ENCODE measurements at places on chromosomes 6 and 20.

DNA sequence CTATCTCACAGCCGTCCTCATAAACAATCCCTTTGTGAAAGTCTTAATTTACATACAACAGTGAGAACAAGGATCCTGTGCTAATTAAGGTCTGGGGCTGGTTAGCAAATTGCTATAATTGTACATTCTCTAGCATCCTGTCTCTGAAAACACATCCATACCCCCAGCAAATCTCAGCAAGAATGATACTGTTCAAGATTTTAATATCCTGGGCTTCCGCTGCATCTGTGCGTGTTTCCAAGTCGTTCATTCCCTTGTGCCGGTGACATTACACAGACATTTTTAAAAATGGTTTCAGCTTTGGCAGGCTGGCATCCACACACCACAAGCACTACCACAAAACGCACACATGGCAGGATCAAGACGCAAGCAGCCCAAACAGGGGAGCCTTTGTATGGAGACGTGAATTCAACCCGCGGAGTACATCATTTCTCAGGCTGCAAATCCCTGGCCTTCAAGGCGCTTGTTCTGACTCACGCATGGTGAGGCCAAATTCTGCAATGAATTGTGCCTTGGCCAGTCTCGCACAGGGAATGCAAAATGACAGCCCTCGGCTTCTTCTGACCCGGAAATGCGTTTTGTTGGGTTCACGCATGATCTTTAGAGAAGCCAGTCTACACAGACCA is 20.3 kb downstream of the ZMYND8 start:
- no peak for DNase-seq

- no peak for DNase-seq
These were observed 2.4 kb upstream of the WFDC2 start for GRCh38 chr20:45467172-45467571.

DNA sequence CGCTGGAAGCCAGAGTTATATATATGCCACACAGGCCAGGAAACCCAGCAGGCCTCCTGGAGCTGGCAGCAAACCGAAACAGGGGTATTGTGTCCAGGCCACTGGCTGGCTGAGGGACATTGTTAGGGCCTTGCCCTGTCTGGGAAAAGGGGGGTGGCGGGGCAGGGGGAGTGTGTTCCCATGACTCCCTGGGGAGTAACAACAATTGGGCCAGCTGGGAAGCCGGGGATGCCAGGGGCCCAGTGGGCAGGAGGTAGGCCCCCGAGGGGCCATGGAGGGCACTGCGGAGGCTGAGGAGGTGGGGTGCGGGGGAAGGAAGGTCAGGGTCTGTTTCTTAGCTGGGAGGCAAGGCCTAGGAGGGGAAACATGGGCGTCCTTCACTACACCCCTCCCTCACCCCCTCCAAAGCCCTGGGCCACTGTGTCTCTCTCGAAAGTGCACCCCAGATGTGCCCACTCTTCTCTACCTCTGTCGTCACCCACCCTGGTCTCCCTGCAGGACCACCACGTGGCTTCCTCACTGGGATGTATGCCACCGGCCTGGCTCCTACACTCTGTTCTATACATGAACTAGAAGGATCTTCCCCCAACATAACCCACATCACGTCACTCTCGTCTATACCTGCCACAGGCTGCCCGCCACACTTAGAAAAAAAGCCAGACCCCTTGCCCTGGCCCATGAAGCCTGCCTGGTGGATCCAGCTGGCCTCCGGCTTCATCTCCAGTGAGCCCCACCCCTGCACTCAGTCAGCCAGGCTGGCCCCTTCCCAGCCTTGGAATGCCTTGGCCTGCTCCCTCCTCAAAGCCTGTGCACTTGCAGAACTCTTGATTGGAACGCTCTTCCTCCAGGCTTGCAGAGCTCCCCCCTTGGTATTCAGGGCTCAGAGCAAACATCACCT is 7.8 kb upstream of the E2F1 start:
- no peak for DNase-seq

- DNase-seq, result no peak
These were observed 254.9 kb downstream of the PLCB1 start for GRCh38 chr20:8386991-8387390.

DNA sequence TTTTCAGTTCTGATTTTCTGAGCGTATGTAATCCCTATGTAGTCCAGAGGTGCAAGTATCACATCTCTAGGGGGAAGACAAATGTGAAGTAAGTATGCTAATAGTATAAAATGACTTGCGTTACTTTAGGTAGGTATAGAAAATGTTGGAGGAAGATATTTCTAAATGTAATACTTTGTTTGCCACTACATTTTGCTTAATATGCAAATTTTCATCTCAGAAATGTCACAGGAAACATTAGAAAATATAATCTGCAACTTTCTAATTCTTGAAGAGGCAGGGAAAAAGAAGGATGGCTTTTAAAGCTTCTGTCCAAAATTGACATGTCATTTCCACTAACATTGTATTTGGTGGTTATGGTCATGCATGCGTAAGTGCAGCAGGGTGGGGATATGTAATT is 85.6 kb downstream of the CD2AP start:
- DNase-seq, result no peak

DNA sequence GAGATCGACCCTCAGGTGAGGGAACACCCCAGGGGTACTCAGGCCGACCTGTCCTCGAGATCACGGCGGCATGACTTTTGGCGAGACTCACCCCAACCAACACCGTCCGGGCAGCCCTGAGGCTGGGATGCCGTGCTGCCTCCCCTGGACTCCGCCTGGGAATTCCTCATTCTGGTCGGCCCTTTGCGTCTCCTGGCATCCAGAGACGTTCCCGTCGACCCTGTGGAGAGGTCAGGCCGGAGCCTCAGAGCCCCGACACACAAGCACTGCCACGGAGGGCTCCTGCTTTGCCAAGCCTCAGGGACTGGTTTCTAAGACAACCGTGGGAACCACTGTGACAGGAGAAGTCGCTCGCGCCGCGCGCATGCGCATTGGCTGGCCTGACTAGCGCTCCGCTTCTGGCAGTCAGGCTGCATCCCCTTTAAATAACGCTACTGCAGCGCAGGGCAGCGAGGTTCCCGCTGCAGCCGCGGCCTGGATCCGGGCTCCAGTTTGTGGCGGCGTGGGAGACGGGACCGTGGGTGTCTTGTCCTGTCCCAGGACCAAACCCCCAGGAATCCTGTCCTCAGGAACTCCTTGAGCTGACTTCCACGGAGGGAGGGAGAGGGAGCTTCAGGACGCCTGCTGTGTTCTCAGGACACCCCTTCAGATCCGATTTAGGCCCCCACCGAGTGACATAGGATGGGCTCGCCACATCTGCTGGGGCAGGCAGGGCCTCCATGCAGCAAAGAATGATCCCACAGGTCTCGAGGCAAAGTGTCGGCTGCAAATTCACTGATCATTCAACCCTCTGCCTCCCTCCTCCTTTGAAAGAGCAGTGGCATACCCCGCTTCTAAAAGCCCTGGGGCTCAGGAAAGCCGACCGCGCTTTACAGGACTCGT is 163.2 kb upstream of the ZNF337 start:
- peak; percentile 89 for DNase-seq
